ENCODE measurements at places on chromosomes 16 and 17. TPM values are rescaled to one million over a fixed set of nuclear protein-coding genes. Genes with fewer than 3 reads are reported as not detected.

Gene DHRS7C
- not detected for total RNA-seq

Gene KRTAP9-4
- total RNA-seq = not detected

Gene OR2C1
- total RNA-seq = not detected

Gene FOXK2
- total RNA-seq = 70.6 TPM

Gene CEP295NL
- not detected for total RNA-seq

Gene KRTAP9-2
- not detected for total RNA-seq

Gene KRTAP1-1
- total RNA-seq = not detected

Gene SEZ6
- not detected for total RNA-seq

Gene CBX1
- 55.2 TPM for total RNA-seq

Gene LGALS9B
- 0.59 TPM for total RNA-seq

Gene FBXW10B
- total RNA-seq = 3.6 TPM

Gene NPW
- total RNA-seq = 0.37 TPM

Gene RHBDF1
- not detected for total RNA-seq

Gene PROCA1
- 7.1 TPM for total RNA-seq

Gene TBC1D3B
- total RNA-seq = 14.1 TPM

Gene MT1F
- 25.2 TPM for total RNA-seq

Gene MYH8
- total RNA-seq = not detected

Gene SRCIN1
- 0.42 TPM for total RNA-seq

Gene CACNG5
- not detected for total RNA-seq

Gene PABPN1L
- total RNA-seq = not detected

Gene KPNB1
- 495 TPM for total RNA-seq

Gene HASPIN
- 26.9 TPM for total RNA-seq

Gene CCDC92B
- 0.07 TPM for total RNA-seq
